ENCODE measurements at places on chromosomes 3 and 15. TPM values are rescaled to one million over a fixed set of nuclear protein-coding genes. Genes with fewer than 3 reads are reported as not detected.

The STIMATE gene
- total RNA-seq = 7.5 TPM

The FBXO40 gene
- not detected for total RNA-seq

The CFAP91 gene
- 0.17 TPM for total RNA-seq

The CNOT10 gene
- 8.7 TPM for total RNA-seq

The STAC gene
- 8.7 TPM for total RNA-seq

The ALDH1L1 gene
- total RNA-seq = 5.9 TPM

The TTLL13 gene
- 0.07 TPM for total RNA-seq

The NAA50 gene
- total RNA-seq = 24.0 TPM

DNA sequence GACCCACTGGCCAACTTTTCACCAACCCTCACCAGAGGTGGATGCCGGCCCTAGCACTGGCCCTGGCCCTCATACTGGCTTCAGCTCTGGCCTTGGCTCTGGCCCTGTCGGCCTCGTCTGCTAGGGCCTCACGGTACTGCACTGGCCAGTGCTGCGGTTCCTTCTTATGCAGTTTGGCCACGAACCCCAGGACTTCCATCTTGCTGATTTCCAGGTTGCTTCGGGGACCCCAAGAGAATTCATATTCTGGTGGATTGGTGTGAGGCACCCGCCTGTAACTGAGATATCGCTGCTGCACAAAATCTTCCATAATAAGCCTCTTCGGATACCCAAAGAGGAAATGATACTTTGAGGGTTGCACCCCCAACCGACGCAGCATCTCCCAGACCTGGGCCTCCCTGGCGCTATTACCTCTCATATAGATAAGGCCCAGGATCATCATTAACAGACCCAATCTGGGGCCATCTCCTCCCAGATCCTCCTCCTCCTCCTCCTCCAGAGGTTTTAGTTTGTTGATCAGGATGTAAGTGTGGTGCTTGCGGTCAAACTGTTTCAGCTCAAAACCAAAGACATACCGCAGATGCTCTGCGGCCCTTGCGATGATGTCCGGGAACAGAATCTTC is 883 bp downstream of the MAGEF1 start:
- DNase-seq = no peak

DNA sequence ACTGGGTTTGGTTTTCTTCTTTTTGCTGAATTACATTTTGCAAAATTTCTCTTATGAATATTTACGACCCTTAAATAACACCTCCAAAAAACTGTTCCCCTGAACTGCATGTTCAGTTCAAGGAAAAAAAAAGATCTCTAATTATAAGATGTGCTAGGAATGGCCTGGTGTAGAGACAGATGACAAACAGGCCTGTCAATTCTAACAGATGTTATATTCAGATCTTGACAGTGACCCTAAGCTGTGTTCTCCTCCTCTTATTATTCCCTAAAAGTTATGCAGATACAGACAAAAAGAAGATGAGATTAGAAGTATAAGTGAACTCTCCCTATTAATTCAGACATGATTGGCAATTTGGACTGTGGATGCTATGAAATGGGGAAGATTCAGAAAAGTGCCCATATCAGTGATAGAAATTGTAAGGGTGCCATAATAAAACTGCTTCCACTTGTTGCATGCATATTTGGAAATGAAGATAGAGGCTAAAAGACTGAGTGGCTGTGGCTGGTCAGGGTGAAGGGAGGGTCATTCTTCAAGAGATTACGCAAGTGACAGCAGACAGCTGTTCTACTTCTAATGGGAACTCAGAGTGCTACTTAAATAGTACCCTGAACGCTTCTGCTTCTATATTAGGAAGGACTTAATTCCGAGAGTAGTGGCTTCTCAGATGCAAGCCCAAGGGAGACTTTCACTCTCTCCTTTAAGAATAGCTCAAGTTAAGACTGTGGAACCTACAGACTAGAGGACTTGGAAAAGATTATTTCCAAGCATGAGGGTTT is 75.5 kb downstream of the ADAMTS9 start:
- DNase-seq = no peak

DNA sequence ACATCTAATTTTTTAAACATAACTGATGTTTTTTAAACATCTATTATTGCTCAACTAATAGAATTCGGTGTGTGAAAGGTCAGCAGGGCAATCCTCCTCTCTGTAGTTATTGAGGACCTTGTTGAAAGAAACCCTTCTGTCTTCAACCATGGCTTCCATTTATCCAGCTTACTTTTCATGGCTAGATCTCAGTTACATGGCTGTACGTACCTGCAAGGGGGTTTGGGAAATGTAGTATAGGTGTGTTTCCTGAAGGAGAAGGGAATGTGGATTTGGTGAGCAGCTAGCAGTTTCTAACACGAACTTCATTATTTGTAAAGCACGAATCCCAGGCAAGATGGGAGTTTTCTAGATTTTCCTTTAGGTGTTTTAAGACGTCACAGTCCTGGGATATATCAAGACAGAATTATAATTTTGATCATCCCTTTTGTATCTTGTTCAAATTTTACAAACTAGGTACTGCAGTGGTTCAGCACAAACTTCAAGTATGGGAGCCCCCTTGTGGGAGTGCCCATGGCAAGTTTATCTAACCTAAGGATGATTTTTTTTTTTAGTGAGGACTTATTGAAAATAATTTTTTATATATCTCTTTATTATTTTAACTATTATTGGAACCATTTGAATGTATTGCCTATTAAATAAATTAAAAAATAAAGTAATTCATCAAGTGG is 41.6 kb downstream of the FBXL2 start:
- DNase-seq = no peak

DNA sequence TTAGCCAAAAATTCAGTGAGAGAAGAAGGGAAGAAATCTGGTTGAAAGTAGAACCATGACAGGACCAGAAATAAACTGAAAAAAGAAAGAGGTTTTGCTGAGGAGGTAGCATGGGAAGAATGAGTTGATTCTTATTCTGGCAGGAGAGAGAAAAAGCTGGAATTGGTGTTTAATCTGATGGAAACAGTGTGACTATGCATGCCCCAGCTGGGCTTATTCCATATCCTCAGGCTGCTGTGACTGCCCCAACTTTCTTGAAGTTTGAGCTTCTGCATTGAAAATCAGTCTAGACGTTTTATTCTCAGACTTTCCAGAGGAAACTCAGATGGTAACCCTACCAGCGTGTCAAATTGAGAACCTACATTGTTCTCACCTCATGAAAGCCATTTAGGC is 352.5 kb upstream of the DCBLD2 start:
- no peak for DNase-seq

DNA sequence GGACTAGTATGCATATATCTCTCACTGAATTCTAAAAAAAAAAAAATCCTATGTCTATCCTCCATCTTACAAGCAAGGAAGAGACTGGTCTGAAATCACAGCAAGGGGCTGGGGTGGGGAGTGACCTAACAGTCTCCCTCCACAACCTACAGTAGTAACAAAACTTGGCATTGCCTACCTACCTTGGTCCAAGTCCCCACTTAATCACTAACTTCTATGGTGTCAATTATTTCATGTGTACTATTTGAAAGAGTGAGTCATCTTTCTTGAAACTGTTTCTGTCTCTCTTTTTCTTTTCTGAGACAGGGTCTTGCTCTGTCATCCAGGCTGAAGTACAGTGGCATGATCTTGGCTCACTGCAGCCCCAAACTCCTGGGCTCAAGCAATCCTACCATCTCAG is 36.8 kb downstream of the CHAC1 start:
- no peak for DNase-seq

DNA sequence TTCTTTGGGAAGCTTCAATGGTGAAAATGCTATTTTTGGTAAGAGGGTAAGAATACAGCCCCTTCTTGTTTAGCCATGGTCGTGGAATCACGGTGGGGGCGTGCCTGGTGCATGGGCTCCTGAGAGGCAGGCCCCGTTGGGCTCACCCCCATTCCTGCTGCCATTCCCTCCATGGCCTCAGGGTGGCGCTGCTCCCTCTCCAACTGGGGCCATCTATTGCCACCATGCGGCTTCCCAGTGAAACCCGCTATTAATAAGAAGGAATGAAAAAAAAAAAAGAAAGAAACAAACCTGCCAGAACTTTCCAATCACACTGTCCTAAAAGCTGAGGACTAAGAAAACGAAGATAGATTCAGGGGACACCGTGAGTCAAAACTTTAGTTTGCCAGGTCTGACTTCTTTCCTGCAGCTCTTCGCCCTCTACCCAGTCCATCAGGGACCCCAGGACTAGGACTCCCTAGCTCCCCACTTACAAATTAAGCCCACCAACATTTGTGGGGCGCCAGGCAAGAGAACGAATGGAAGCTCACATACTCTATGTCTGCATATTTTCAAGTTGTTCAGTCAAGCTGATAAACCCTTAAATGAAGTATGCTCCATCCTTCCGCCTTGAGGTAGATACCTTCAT is 30.6 kb upstream of the ABHD2 start:
- peak; percentile 54 for DNase-seq

GRCh38 chr15:74855857-74856256 is 12.9 kb upstream of the ULK3 start:
- no peak for DNase-seq

DNA sequence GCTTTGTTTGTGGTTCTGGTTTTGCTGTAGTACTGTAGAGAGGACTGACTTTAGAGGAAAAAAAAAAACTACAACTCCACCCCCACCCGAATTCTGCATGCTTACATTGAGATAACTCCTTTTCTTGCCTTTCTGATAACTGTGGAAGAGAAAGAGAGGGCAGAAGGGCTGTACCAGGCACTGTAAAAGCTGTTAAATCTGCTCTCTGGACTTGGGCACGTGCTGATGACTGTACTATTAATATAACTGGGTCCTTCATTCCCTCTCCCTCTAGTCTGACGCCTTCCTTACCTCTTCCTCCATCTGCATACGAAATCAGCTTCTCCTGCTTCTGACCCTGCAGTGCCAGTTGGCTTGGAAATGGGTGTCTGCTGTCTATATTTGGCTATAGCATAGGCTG is 15.0 kb downstream of the MAPKBP1 start:
- no peak for DNase-seq

GRCh38 chr3:137768361-137769321 is 4.5 kb downstream of the SOX14 start:
- DNase-seq = no peak

GRCh38 chr3:31357451-31357850 is 175.3 kb upstream of the STT3B start:
- DNase-seq = no peak

DNA sequence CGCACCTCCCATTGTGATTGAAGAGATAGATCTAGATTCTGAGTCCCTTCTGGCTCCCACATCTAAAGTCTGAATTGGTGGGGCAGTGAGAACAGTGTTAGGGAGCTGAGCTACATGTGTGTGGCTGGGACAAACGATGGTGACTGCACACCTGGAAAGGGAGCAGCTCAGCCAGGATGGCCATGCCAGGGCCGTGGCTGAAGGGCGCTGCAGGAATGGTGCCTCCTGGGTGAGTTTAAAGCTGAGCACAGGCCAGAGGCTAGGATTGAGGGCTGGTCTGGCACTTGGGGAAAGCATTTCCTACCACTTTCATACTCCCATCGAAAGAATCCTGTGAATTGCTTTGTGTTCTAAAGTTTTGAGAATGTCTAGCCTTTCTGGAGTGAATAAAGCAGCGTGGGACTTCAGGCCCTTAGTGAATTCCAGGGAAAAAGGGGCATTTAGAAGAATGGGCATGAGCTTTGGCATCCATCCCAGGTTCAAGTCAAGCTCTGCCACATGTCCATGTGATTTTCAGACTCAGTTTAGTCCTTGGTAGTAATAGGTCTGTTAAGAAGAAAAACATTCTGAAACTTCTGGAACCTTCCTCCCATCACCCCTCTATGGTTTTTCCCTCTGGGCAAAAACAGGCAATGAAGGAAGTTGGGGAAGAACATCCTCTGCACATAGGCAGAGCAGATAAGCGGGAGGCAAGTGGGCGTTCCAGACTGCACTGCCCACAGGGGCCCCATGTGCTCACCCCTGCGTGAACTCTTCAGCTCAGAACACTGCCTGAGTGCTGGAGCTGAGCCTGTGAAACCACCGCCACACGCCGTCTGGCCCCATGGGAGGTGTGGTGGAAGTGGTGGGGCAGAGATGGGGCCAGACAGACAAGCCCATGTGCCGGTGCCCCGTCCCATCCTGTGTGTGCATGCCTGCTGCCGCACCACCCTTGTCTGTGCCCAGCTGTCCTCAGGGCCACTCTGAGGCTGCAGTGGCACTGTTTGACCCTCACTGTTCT is 12.9 kb upstream of the CPNE9 start:
- DNase-seq = no peak

GRCh38 chr15:48924528-48925393 is 39.0 kb downstream of the SHC4 start:
- no peak for DNase-seq

- no peak for DNase-seq
Observed at GRCh38 chr3:67154429-67154828, 156.3 kb downstream of the KBTBD8 start.

GRCh38 chr15:72463702-72464101 is 10.4 kb upstream of the ARIH1 start:
- DNase-seq = no peak

DNA sequence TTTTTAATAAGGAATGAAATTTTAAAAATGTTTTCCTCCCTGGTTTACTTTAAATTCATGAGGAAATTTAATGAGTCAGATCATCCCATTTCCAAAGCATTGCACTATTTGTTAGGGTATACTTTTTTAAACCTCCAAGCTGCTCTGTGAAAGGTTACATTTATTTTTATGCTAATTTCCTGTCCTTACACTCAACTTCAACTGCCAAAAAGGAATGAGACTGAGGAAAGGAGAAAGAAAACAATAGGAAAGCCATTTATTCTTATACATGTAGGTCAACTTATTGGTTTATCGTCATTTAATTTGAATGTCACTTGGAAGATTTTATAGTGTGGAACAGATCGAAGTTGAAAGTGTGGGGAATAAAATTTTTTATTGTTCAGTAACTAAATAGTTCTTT is 104.1 kb downstream of the ALCAM start:
- DNase-seq = no peak

- no peak for DNase-seq
Observed at GRCh38 chr3:143471705-143472104, 352.1 kb downstream of the CHST2 start.

DNA sequence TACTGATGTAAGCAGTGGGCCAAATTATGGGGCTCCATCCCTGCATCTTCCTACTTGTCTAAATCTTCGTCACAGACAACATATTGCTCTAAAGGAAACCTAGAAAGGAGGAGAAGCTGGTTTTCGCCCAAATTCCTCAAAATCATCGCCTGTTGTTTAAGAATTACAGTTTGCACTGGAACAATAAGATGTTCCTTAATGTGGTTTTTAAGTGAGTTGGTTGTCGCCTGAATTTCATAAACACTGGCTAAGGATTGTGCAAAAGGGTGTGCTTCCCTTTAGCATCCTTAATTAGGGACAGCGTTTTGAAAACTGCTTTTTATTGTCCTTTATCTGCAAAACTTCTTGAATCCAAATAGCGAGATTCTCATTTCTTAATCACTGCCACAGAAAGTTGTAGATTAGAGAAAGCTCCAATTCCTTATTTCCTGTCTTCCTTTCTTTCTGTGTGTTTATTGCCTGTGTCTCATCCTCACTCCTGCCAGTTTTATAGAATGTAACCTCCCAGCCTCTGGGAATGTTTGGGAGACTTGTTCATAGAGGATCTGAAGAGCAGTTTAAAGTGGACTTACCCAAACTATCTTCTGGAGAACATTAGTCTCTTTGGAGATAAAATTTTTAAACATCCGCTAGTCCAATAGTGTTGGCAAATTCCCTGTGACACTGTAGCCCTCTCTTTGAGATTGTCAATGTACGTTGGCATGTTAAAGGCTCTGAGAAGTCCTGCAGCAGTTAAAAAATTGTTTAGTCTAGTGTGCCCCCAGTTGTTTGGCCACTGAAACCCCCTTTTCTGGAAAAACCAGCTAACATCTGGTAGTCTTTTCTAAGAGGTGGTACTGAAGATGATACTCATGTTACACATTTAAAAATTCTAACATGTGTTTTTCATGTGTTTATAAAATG is 50.4 kb downstream of the FLNB start:
- DNase-seq = no peak

Data from Caki2 (cell line).